ENCODE measurements at places on chromosomes 5 and 9. TPM values are rescaled to one million over a fixed set of nuclear protein-coding genes. Genes with fewer than 3 reads are reported as not detected.

NUTM2G gene
- polyA plus RNA-seq = not detected

SGCD gene
- 15.9 TPM for polyA plus RNA-seq

CARD9 gene
- 2.9 TPM for polyA plus RNA-seq

BTNL8 gene
- 0.10 TPM for polyA plus RNA-seq

NR2F1 gene
- 149 TPM for polyA plus RNA-seq

TXNDC8 gene
- not detected for polyA plus RNA-seq

PLEKHG4B gene
- 0.01 TPM for polyA plus RNA-seq

CCNO gene
- polyA plus RNA-seq = 2.8 TPM

TRPM3 gene
- 0.20 TPM for polyA plus RNA-seq

DNA sequence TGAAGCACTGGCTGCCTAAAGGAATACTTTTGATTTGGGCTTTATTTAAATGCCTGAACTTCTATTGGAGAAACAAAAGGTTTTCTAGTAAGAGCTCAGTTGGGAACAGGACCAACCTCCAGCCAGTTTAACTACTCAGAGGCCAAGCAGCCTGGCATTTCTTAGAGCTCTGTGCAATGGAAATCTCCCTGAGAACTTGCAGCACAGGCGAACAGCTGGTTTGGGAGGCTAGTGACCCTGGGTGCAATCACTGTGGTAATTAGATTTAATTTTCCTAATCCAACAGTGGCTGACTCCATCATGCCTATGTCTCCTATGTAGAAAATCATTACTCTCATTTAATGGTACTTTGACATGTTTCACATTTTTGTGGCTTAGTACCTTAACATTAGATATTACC, 1.0 kb upstream of the CDH6 start:
- no peak for DNase-seq

DNA sequence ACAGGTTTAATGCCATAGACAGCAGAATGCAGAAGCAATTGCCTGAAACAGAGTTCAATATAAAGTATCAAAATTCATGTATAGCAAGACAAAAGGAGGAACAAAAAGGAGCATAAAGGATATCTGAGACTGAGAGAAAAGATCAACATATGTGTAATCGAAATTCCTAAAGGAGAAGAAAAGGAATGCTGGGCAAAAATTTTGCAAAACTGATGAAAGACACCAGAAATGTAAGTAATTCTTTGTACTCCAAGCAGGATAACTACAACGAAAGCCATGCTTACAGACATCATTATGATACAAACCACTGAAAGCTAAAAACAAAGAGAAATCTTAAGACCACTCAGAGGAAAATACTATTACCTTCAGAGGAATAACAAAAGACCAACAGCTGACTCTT, 72.8 kb upstream of the MTAP start:
- no peak for DNase-seq

GRCh38 chr5:122354293-122354692, 42.3 kb downstream of the SNCAIP start:
- no peak for DNase-seq

GRCh38 chr9:89243296-89244061, 64.9 kb upstream of the SHC3 start:
- DNase-seq = no peak

GRCh38 chr9:72949244-72949582, 3.6 kb downstream of the ALDH1A1 start:
- DNase-seq = no peak

- DNase-seq = no peak
These were observed 92.7 kb upstream of the NEURL1B start for GRCh38 chr5:172548311-172548731.

DNA sequence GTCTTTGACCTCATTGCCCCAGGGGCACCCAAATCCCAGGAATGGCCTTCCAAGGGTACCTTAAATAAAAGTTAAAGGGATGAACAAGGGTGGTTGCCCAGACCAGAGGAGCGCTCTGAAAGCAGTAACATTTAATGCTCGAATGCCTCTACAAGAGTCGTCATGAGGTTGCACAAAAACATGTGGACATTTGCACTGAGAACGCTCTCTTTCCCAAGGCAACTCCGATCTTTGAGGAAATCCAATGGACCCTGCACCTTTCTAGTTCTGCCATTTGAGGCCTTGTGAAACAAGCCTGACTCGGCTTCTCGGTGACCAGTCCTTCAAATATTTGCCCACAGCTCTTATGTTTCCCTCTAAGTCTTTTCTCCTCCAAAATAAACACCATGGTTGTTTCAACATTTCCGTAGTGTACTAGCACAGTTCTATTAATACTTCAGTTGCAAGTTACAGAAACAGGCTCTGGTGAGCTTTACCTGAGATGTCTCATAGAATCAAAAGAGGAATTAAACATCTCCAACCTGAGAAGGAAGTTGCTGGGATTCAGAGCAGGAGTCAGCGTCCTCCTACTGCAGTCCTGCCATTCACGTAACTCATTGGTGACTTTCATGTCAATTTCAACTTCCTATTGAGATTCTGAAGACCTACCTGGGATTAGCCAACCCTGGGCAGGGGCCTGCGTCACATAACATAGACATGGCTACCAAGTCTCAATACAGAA, 168.8 kb upstream of the RAI14 start:
- DNase-seq = no peak

DNA sequence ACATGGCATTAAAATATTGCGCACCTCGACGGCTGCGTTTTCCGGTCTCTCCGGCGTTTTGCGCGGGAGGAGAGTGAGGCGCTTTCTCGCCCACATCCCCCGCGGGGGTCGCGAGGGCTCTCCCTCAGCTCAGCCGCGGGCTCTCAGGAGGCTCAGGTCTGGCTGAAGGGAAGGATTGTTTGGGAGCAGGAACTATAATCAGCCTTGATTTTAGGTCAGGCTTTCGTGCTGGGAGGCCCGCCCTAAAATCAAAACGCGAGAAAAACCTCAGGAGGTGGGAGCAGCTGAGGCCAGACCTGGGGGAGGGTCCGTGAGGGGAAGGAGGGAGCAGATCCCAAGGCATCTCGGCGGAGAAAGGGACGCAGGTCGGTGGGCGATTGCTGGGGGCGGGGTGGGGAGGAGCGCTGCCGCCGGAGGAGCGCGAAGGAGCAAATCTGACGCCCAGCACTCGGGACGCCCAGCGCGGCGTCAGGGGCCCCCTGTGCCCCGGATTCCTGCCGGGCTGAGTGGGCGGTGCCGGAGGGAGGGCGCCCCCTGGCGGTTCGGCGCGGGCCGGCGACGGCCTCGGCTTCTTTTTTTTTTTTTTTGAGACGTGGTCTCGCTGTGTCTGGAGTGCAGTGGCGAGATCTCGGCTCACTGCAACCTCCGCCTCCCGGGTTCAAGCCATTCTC, 18.7 kb upstream of the RNF130 start:
- no peak for DNase-seq

- DNase-seq = no peak
These were observed 34.7 kb downstream of the SH3RF2 start for GRCh38 chr5:145971108-145971507.

DNA sequence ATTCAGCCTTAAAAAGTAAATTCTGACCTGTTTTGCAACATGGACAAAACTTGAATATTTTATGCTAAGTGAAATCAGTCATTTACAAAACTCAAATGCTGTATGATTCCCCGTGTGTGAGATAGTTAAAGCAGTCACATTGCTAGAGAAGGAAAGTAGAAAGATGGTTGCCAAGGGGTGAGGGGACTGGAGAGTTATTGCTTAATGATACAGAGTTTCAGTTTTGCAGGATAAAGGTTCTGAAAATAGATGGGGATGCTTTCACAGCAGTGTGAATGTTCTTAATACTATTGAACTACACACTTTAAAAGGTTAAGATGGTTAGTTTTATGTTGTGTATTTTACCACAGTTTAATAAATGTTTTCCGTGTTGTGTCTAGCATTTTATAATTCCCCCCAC, 51.2 kb downstream of the SGCD start:
- no peak for DNase-seq

- no peak for DNase-seq
These were observed 101.6 kb upstream of the SSBP2 start for GRCh38 chr5:81852291-81853029.

DNA sequence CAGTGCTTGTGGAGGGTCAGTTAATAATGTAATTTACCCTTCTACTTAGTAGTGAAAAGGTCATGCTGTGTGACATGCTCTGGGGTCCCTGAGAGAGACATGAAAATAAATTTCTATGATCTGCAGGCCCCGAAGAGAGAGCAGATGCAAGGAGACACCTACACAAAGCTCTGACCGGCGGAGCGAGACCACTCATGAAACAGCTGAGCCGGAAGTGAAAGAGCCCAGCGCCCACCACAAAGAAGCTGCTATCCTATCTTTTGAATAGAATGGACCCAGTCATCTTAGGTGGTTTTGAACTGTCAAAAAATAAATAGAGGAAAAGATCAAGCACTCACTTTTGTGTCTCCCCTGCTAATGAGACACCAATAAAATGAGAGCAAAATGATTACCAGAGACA, 190.0 kb downstream of the MED10 start:
- DNase-seq = no peak

GRCh38 chr9:97558701-97559101, 57.2 kb downstream of the TMOD1 start:
- no peak for DNase-seq

All from urinary bladder (tissue), 4 donors.